ENCODE measurements at places on chromosomes 3 and 15.

- DNase-seq: no peak
These were observed 432.7 kb upstream of the ALCAM start for GRCh38 chr3:104933972-104934371.

DNA sequence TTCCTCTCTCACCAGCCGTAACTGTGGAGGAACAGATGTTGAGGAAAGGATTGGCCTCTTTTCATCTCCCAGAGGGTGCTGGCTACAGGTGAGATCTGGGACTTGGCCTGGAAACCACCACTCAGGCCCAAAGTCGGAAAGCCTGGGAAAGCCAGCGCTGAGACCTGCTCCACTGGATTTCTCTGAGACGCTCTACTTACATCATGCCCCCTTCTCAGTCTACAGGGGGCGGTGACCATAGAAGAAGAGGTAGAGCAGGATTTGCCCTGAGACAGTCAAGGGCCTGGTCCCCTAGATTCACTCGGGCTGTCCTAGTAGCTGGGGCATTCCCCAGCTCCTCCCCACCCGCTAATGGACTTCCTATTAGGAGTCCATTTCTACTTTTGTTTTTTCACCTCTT, 80.9 kb downstream of the C3orf38 start:
- no peak for DNase-seq

- peak; percentile 49 for DNase-seq
These were observed 4.5 kb upstream of the PARP15 start for GRCh38 chr3:122572940-122573412.

DNA sequence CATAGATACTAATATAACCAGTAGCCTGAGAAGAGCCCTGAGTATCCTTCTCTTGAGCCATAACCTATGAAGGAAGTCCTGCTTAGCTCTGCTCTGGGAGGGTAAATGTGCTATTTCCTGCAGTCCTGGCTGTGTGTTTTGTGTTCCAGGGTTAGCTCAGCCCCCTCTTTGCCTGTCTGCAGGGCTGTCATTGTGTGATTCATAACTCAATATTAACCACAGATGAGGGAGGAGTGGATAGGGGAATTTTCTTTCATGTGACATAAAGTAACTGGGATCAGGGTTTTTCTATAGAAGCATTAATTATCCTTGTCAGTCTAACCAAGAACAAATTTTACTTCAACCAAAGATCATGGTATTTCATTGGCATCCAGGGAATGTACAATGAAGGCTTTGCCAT, 183.3 kb upstream of the ZBTB20 start:
- DNase-seq: no peak

DNA sequence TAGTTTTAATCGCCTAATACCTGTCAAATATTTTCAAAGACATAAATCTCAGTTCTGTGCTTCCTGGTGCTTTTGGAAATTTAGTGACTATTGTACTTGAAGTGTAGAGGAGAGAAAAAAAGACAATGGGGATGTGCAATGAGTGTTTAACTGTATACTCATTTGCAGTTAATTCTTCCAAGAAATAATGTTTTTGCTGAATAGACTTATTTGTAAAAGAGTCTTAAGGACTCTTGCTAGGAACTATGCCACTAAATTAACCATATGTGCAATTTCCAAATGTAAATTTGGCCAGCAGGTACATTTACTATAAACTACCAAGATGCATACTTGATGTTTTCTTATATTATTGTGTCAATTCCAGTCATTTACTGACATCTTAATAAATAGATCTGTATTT, 2.0 kb downstream of the CHMP2B start:
- no peak for DNase-seq

DNA sequence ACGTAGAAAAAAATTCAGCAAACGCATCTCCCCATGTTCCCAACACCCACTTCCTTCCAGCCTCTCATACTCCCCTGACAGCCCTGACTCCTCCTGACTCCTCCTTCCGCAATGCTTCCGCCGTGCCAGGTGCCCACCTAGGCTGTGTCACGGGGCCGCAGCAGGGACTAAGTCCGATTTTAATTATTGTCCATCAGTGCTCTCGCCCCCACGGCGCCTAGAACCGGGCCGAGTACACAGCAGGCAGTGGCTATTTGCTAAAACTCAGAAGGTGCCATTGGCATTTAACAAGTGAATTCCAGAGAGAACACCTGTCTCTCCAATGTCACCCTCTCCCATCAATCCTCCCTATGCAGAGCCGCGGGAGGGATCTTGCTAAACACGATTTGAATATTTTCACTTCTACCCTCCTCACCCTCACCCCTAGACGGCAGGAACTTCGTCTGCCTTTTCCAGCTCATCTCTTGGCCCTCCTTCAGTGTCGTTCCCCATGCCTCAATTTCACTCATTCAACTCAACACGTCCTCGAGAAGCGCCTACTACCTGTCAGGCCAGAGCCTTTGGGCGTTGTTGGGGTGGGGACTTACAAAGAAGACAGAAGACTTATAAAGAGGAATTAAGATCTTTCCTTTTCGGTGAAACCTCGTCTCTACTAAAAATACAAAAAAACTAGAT, 11.5 kb upstream of the SHF start:
- DNase-seq: no peak

GRCh38 chr3:48236531-48236930, 4.4 kb upstream of the ZNF589 start:
- no peak for DNase-seq

DNA sequence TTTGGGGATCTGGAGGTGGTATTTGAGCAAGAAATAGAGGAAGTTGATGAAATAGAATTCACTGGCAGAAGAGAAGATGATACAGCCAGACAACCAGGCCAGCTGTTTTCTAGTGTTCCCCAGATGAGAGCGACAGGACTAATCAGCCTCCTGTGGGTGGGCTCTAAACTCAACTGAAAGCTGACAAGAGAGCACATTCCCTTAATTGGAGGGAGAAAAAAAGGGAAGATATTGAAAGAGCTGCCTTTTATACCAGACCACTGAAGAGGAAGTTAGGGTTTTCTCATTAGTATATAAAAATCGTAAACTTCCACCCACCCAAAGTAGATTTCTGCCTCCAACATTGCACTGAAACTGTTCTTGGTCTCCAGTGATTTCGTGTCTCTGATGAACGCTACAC, 6.5 kb upstream of the TM4SF19 start:
- peak; percentile 45 for DNase-seq

GRCh38 chr15:69783211-69783610, 314.5 kb downstream of the TLE3 start:
- no peak for DNase-seq

DNA sequence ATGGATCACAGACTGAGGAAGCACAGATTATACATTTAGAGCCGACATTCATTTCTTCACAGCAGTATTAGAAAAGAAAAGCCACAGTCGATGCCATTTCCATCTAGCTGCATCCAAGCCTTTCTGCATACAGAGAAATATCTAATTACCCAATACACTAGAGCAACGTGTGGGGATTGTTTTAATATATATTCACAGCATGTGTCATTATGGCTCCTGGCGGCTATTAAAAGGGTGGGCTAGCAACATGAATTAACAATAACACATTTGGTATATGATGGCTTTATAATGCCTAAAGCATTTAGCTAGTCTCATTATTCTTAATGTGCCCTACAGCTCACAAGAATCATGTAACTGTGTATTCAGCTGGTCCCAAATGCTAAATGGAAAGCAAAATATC, 1030.5 kb downstream of the FHIT start:
- no peak for DNase-seq

DNA sequence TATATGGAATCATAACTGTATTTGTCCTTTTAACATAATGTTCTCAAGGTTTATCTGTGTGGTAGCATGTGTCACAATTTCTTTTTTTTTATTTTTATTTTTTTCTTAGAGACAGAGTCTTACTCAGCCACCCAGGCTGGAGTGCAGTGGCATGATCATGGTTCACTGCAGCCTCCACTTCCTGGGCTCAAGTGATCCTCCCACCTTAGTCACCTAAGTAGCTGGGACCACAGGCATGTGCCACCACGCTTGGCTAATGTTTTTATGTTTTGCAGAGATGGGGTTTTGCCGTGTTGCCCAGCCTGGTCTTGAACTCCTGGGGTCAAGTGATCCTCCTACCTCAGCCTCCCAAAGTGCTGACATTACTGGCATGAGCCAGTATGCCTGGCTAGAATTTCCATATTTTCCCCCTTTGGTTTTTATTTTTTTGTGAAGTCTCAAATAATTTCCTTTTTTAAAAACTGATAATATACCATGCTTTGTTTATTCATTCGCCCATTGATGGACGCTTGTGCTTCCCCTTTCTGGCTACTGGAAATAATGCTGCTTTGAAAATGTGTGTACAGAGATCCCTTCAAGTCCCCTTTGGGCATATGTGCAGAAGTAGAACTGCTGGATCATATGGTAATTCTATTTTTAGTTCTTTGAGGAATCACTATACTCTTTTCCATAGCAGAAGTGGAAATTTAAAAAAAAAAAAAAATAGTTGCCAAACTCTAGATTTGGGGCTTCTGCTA, 28.4 kb downstream of the TMEM40 start:
- no peak for DNase-seq

GRCh38 chr15:61318301-61318700, 89.2 kb upstream of the RORA start:
- DNase-seq: no peak

DNA sequence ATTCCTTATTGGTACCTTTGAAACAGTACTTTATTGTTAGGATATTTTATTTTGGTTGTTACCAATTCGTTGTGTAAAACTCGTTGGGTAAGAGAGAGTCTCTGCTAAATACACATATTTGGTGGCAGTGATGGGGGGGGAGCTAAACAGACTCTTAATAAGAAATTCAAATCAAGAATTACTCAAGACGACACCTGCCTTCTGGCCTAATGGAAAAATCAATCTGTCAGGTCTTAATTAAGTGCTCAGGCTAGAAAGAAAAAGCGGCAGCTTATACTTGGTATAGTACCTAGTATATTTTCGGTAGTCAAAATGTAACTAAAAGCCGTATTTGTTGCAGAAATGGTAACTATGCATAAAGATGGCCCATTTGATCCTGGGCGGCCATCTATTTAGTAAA, 18.2 kb downstream of the FOXP1 start:
- DNase-seq: no peak

GRCh38 chr15:58355973-58356372, 75.8 kb upstream of the LIPC start:
- DNase-seq: no peak

DNA sequence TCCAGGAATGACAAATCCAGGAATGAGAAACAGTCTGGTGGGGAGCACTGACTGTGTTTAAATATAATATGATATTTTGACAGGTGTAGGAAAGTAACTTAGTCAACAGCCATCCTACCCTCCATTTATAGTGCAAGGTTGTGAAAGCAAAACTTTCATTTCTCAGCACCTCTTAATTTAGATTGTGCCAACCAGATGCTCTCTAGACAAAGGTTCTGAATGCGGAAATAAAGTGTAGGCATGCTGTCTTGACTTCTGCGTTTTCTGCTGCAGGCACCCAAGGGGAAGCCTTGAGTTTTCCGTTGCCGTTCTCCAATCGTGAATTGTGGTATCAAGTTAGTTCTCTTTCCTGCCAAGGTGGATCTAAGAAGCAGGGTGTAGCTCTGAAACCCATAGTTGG, 261.9 kb upstream of the SUCLG2 start:
- DNase-seq: no peak

GRCh38 chr3:171049861-171050444, 23.4 kb upstream of the SLC2A2 start:
- DNase-seq: peak; percentile 54

- DNase-seq: no peak
These were observed 464.9 kb downstream of the MFSD1 start for GRCh38 chr3:159266779-159267178.

GRCh38 chr3:156251424-156251823, 131.0 kb downstream of the KCNAB1 start:
- DNase-seq: no peak

- DNase-seq: no peak
These were observed 614.8 kb downstream of the ZIC1 start for GRCh38 chr3:148023994-148024393.

GRCh38 chr3:3302964-3303363, 123.5 kb upstream of the CRBN start:
- no peak for DNase-seq

DNA sequence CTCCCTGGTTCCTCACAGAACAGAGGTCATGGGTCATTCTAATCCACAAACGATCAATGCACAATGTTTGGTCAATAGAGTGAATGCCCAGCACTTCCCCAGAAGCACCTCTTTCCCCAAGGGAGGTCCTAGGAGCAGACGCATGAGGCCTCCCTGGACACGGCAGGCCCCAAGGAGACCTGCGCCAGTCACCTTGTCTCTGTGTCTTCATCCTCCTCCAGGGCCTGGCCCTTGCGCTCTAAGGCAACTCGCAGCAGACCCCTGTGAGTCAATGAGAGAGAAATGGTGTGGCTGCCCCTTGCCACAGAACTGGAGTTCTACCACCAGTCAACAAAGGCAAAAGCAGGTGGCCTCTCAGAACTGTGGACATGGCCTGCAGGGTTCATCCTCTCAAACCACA, 18.1 kb downstream of the ALS2CL start:
- no peak for DNase-seq

GRCh38 chr15:95765161-95765560, 565.3 kb upstream of the NR2F2 start:
- no peak for DNase-seq

- peak; percentile 71 for DNase-seq
These were observed 376 bp downstream of the KPNA4 start for GRCh38 chr3:160564949-160565441.

GRCh38 chr3:11059090-11059798, 66.7 kb downstream of the SLC6A1 start:
- DNase-seq: peak; percentile 57

DNA sequence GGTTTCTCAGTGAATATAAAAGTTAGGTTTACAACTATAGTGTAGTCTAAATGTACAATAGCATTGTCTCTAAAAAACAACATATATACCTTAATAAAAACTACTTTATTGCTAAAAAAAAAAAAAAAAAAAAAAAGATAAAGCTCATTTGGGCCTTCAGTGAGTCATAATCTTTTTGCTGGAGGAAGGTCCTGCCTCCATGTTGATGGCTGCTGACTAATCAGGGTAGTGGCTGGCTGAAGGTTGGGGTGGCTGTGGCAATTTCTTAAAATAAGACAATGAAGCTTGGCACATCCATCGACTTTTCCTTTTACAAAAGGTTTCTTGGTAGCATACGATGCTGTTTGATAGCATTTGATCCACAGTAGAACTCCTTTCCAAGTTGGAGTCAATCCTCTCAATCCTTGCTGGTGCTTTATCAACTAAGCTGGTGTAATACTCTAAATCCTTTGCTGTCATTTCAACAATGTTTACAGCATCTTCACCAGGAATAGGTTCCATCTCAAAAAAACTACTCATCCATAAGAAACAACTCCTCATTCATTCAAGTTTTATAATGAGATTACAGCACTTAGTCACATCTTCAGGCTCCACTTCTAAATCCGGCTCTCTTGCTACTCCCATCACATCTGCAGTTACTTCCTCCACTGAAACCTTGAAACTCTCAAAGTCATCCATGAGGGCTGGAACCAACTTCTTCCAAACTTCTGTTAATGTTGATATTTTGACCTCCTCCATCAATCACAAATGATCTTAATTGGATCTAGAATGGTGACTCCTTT, 13.3 kb downstream of the ZNF280D start:
- no peak for DNase-seq

DNA sequence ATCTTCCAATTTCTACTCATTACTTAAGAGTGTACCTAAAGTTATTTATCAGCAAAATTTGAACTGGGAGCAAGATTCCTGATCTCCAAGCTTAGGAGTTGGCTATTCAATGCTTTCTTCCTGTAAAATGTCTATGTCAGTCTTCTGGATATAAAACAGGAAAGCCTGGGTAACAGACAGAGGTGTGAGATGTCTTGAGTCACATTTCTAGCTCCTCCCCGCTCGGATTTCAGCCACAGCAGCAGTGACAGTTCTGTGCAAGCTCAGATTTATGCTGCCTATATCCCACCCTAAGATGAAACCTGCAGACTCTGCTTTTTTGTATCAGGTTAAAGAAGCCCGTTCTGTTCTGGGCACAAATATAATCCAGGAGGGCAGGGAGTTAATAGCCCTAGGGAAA, 2.1 kb upstream of the ARMC8 start:
- DNase-seq: no peak

Data from GM10248 (cell line).